Fibroblast of villous mesenchyme (primary cell): ENCODE measurements at places on chromosomes 3 and 15.

GRCh38 chr3:74410276-74410941, 204.1 kb downstream of the CNTN3 start:
- no peak for DNase-seq

GRCh38 chr15:52021892-52022540, 3.0 kb downstream of the MAPK6 start:
- DNase-seq, result no peak

- no peak for DNase-seq
These were observed 387.8 kb downstream of the LSAMP start for GRCh38 chr3:116057400-116058006.

GRCh38 chr15:71304681-71305080, 189.4 kb downstream of the THSD4 start:
- no peak for DNase-seq
